ENCODE measurements at places on chromosomes 7 and 10. TPM values are rescaled to one million over a fixed set of nuclear protein-coding genes. Genes with fewer than 3 reads are reported as not detected.

RARRES2 gene
- 2.1 TPM for total RNA-seq

TDRD1 gene
- not detected for total RNA-seq

FGFR2 gene
- total RNA-seq, result 19.7 TPM

GRCh38 chr10:15494850-15495506, 123.9 kb upstream of the FAM171A1 start:
- DNase-seq, result no peak
